ENCODE measurements at places on chromosomes 3 and 15.

DNA sequence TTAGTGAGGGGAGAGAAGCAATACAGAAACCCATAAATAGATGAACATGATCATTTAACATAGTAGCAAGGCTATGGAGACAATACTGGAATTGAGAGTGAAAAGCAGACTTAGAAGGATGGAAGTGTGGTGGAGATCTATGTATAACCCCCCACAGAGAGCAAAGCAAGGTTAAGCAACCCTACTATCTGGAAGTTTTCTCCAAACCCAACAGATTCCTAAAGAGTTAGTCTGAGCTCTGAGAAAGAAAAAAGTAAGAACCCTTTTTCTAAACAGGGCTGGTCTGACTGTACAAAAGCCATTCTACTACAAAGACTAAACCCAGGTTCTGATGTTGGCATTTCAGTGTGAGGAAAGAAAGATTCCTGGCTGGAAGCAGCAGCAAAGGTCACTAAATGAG, 153.2 kb downstream of the WNT5A start:
- DNase-seq: no peak

- DNase-seq: no peak
These were observed 16.4 kb upstream of the SKIC8 start for GRCh38 chr15:78315686-78316282.

GRCh38 chr3:108071368-108071767, 19.5 kb downstream of the CD47 start:
- DNase-seq: no peak

DNA sequence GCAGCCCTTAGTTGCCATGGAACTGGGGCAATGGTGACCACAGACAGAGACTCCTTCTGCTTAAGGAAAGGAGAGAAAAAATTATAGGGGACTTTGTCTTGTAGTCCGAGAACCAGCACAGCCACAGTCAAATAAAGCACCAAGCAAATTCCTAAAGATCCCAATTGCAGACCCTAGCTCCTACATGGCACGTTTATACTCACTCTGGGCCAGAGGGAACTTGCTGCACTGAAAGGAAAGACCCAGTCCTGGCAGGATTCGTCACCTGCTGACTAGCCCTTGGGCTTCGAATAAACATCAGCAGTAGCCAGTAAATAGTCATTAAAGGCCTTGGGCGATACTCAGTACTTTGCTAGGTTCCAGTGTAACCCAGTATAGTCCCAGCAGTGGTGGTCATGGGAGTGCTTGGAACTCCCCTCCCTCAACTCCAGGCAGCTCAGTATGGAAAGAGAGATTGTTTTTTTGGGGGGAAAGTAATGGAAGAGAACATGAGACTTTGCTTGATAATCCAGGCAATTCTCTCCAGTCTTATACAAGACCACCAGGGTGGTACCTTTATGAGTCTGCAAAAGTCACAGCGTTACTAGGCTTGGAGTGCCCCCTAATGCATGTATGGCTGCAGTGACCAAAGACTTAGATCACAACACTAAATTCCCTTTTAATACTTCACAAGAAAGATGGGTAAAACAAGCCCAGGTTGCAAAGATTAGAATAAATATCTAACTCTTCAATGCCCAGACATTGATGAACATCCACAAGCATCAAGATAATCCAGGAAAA, 66.4 kb upstream of the AGTR1 start:
- DNase-seq: no peak

GRCh38 chr3:111924283-111924682, 54.5 kb upstream of the ABHD10 start:
- no peak for DNase-seq

DNA sequence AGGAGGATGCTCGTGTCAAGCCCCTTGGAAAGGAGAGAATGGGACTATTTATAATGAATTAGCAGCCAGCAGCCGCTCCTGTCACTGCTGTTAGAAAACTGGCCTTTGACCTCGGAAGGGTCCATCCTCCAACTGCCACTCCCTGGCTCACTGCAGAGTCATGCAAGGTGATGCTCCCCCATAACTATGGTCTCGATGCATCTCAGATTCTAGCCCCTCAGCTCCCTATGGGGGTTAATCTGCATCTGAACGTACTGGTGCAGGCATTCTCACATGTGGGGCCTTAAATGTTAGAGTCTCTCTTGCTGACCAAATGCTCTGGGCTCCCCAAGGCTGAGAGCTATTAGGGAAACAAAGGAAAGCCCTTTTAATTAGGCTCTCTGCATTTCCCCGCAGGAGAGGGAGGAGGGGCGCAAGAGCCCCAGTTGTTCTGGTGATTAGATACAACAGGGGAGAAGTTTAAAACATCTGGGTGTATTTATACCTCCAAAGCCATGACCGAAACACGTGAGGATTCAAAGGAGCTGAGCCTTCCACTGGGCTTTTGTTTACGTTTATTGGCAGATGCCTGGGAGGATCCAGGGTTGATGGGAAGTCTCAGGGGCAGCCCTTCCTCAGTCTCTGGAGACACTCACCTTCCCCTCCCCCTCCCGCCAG, 182.5 kb downstream of the OPA1 start:
- no peak for DNase-seq

- no peak for DNase-seq
These were observed 472.5 kb upstream of the SGO1 start for GRCh38 chr3:20658491-20658890.

- DNase-seq: no peak
These were observed 83.4 kb downstream of the DCLK3 start for GRCh38 chr3:36680952-36681351.

GRCh38 chr15:88394553-88395145, 72.5 kb downstream of the MRPL46 start:
- no peak for DNase-seq

DNA sequence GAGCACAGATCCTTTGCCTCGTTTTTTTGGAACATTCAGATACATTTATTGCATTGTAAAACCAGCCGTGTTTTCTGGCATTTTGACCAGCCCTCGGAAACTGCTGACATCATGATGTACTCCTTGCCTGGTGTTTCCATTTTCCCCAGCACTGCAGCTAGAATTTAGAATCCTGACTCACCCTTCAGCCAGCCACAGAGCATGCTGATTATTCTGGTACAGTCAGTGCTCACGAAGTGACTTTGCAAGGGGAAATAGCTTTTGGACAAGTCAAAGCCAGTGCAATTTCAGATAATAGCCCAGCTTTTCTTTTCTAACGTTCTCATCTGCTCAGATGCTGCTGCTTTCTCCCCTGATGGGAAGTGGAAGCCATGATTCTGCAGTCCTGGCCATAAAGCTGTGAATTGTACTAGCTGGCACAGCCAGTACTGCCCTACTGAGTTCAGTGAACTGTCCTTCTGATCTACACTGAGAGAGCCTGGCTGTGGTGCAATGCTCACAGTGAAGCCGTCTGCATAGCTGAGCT, 12.1 kb upstream of the CNBP start:
- DNase-seq: peak; percentile 56

- no peak for DNase-seq
These were observed 209.5 kb upstream of the LRRN1 start for GRCh38 chr3:3589715-3590130.

GRCh38 chr3:124298951-124299350, 307.0 kb upstream of the ROPN1 start:
- DNase-seq: no peak

- DNase-seq: no peak
These were observed 226.5 kb upstream of the PROK2 start for GRCh38 chr3:72011485-72011884.

DNA sequence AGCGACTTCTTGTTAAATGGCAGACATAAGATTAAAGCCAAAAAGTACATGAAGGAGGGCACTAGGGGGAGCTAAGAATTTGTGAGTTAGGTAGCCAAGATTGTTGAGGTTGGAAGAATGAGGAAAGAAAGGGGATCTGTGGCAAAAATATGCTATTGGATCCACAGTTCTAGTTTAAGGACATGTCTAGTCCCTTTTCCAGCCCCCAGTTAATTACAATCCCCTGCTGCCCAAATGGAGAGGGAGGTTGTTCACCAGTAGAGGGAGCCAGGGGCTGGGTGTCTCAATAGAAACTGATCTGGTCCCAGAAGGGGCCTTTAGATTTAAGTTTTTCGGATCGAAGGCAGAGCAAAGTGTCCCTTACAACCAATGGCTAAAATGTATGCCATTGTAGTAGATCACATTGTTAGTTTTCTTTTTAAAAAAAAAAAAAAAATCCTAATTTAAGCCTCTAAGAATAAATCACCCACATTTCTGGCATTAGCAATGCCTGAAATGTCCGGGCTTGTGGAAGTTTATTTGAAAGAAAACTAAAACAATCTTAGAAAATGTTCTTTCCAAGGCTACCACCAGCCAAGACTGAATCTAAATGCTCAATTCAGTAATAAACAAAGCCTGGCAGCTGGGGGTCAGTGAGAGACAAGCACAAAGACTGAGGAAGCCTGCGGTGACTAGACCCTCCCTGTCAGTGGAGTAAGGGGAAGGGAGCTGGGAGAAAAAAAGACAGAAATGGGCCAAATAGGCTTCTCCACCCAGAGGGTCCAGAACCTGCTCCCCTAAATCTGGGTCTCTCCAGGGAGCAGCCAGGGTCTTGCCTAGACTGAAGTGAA, 7.1 kb downstream of the COL8A1 start:
- no peak for DNase-seq

GRCh38 chr15:48616216-48616615, 29.3 kb downstream of the FBN1 start:
- DNase-seq: no peak

- no peak for DNase-seq
These were observed 44.7 kb downstream of the BOC start for GRCh38 chr3:113255854-113256615.

DNA sequence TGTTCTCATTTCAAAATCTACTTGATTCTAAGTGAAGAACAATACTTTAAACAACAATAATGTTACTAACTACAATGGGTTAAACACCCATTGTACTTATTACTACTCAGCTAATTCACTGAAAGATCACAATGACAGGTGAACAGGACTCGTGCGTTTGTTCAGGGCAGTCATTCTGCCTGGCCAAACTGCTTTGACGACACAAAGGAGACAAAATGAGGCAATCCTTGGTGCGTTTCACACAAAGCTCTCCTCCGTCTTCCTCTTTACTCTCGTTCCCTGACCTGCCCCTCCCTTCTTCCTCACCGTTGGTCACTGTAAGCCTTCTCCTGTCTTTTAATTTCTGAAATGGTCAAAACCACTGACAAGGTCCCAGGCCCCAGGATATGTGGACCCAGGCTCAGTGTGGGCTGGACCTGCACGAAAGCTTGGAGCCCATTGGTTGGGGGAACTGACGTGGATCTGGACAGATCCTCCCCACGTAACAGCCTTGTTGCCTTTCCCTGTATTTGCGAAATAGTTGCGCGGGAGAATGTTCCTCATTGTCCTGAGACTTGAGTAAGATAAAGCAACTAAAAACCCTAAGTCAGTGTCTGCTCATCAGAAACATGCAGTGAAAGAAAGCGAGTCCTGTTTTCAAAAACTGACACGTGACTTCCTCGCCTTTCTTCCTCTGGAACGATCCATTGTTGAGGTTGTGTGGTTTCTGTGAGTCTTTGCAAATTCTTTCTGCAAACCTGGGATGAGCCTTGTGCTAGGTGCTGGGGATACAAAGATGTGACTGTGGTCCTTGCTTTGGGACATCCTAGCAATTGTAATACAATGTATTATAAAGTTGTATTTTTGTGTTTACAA, 147.1 kb upstream of the RGMA start:
- DNase-seq: no peak

DNA sequence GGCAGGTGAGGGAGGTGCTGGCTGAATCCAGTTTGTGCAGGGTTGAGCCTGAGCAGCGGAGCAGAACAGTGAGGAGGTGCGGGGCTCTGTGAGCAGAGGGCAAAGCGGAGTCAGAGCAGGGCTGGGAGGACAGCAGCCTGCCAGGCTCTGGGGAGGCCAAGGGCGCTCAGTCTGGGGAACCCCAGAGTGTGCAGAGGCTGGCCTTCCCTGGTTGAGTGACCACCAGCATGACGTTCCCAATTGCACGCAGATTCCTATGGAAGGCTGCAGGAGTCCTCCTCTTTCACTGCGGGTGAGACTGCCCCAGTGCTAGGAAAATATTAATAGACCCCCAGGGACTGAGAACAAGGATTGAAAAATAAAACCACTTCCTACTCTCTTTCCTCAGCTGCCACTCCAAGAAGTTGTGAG, 13.2 kb downstream of the MRAS start:
- no peak for DNase-seq

- DNase-seq: no peak
These were observed 8.5 kb upstream of the IREB2 start for GRCh38 chr15:78429477-78429876.

DNA sequence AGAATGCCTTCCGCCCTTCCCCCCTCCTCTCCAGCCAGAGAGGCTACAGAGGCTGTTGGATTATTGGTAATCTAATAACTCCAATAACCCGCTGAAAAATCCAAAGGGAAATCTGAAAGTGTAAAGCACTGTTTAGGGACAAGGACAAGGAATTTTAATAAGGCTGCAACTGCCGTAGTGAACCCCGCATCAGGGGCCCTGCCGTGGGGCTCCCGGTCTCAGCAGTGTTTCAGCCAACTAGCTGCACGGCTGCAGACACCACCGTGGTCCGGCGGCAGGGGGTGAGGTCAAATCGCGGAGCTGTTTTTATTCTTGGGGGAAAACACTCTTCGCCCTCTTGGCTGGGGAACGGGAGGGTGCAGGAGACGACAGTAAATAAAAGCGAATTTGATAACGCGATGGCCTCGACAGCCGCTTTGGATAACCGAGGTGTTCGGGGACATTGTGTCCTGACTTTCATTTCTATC, 6.1 kb downstream of the BCL6 start:
- peak; percentile 52 for DNase-seq

DNA sequence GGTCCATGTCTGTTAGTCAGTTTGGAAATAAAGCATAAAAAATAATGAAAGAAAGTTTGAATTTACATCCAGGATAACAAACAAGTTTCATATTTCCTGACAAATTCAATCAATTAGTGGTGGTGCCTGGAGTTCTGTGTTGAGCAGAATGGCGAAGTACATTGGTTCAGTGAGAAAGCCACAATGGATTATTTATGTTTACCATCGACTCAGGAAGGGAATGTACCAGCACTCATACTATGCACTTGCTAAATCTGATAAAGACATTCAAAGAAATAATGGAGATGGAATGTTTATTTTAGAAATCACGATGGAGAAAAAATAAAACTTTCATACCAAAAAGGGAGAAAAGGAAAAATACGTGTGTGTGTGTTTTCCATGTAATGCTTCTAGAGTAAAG, 45.3 kb upstream of the MME start:
- DNase-seq: no peak

- no peak for DNase-seq
These were observed 13.1 kb downstream of the PLXNA1 start for GRCh38 chr3:126995926-126996512.

DNA sequence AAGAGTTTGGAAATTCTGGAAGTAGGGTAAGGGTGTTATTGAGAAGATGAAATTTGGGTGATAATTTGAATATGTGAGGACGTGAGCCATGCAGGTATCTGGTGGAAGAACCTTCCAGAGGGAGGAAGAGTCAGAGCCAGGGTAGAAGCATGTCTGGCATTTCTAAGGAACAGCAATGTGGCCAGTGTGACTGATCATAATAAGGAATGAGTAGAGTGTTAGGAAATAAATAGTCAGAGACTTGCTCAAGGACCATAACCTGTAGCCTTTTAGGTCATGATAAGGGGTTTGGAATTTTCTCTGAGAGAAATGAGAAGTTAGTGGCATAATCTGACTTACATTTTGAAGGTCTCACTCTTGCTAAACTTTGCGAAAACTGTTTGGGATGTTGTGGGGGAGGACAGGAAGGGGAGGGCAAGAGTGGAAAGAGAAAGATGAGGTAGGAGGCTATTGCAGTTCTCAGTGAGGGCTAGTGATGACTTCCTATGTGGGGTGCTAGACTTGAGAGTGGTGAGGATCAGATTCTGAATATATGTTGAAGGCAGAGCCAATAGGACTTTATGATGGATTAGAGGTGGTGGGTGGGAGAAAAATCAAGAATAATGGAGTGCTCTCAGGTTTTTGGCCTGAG, 568.3 kb downstream of the AGBL1 start:
- DNase-seq: no peak

GRCh38 chr15:70201425-70201775, 103.7 kb upstream of the TLE3 start:
- DNase-seq: no peak
